Left renal cortex interstitium (tissue), 4 donors: ENCODE measurements at places on chromosomes 16 and 17.

DNA sequence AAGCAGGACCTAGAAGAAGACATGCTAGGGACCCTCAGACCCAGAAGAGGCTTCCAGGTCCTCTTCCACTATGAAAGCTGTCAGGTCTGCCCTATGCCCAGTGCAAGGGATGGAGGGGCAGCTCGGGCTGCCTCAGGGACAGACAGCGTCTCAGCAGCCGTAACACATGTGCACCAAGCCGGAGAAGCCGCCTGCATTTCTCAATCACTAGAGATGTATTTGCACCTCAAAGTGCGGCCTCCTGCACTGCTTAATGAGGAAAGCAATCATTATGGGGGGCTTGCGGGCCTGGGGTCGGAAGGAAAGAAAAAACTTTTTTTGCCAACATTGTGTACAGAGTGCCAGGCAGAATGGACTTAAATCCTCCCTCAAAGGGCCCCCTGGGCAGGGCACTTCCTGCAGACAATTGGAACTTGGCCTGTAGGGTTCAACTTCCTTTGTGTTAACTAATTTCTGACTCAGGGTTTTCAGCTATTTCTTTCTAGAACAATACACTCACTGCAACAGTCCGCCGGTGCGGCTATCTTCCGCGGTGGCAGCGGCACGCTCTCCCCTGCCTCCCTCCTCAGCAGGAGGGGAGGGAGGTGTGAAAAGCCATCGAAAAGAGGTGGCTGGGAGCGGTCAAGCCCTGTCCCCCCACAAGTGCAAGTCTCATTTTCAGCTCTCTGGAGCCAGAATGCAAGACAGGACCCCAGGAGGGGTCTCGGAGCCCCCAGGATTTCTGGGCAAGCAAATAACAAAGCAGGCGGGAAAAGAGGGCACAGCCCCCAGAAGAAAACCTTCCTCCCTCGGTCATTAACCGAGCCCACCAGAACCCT, 101.2 kb downstream of the ZNF423 start:
- DNase-seq, result no peak

DNA sequence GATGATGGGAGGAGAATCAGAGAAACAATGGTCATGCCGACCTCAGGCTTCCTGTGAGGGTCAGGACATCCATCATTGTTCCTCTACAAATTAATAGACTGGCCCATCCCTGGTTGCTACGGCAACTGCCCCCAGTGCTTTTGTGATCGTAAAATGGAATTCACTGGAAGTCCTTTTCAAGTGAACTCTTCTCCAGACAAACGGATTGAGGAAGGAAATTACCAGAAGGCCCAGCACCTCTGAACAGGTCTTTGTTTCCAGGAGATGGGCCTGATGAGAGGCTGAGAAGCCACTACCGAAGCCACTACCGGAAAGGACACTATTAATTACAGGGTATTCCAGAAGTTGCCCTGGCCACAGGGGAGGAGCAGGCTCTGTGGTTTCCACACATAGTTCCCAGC, 126.0 kb downstream of the MGAT5B start:
- DNase-seq, result no peak

GRCh38 chr17:43211480-43212402, at the start of gene TMEM106A:
Gene TMEM106A, plus strand, starts transcription at chr17:43211875. Its CDS starts 1,167 bp downstream, at chr17:43213042.
- peak; percentile 77 for DNase-seq

DNA sequence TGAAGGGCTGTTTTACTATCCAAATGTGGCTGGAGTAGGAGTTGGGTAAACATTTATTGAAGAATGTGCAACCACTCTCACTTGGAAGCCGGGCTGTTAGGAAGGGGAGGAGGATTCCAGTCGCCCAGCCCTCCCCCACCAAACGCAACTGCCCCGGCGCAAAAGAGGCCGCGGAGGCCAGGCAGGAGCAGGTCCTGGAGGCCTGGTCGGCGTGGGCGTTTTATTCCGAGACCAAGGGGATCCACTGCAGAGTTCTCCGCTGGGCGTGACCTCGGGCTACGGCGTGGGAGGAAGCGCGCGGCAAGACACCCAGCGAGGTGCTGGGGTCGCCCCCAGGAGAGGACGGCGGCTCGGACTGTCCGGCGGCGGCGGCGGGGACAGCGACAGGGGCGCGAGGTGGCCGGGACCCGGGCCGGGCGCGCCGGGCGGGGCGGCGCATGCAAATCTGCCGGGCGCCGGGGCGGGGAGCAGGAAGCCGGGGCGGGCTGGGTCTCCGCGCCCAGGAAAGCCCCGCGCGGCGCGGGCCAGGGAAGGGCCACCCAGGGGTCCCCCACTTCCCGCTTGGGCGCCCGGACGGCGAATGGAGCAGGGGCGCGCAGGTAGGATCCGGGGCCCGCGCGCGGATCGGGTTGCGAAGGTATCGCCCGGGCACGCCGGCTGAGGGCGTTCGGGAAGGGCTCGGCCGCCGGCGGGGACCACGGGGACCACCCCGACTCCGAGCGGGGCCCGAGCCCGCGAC, at the start of gene IL4R:
IL4R (plus strand) TSS at position 553 of the 739 bp plus-strand sequence. CDS start 26,230 bp downstream, outside the sequence.
- no peak for DNase-seq

- no peak for DNase-seq
Measured at GRCh38 chr17:50642722-50643656, 8.3 kb downstream of the ABCC3 start.

DNA sequence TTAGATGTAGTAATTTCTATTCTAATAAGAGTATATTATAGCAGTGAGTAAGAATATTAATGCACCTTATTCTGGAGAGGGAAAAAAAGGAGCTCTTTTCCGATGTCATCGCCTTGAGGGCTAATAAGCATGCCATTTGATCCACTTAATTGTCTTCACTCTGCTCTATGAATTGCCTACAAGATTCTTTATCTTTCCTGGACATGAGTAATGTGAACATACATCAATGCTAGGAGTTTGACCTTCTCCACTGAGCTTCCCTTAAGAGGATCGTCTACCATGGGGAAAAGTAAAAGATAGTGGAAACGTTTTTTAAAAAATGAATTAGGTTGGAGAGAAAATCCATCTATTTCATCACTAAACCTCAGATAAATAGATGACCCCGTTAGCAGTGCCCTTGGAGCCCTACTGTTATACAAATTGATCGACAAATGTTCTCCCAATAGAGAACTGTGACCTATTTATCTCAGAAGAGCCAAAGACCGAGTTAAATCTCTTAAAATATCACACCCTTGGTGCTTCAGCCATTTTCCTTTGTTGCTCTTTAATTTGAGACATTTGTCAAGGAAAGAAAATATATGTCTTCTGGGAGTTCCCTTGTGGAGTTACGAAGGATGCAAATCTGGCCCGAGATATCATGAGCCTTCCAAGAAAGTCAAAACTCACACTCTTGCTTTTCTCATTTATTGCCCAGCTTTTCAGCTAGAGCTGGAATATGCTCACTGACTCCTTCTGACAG, 898.5 kb downstream of the KCNJ2 start:
- DNase-seq, result no peak

- DNase-seq, result no peak
Measured at GRCh38 chr17:31453896-31454295, 62.4 kb downstream of the RAB11FIP4 start.

- DNase-seq, result no peak
Measured at GRCh38 chr17:43572368-43572980, 26.3 kb upstream of the ETV4 start.

GRCh38 chr16:367333-367903, 2.9 kb downstream of the MRPL28 start:
- no peak for DNase-seq

DNA sequence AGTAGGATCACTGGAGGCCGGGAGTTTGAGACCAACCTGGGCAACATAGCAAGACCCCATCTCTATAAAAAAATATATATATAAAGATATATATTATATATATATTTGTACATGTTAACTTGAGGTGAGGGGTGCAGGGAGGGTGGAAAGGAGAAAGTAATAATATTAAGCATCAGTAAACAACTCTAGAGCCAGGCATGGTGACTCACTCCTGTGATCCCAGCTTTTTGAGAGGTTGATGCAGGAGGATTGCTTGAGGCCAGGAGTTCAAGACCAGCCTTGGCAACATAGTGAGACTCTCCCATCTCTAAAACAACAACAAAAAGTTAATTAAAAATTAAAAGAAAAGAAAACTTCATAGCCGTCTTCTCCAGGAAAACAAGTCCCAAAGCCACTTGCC, 61.7 kb upstream of the SMURF2 start:
- no peak for DNase-seq

GRCh38 chr16:25868706-25869370, 177.1 kb downstream of the HS3ST4 start:
- peak; percentile 9 for DNase-seq

GRCh38 chr17:21817791-21818364, 125.6 kb downstream of the KCNJ18 start:
- no peak for DNase-seq

- no peak for DNase-seq
Measured at GRCh38 chr17:67386965-67387551, 10.0 kb downstream of the PITPNC1 start.

DNA sequence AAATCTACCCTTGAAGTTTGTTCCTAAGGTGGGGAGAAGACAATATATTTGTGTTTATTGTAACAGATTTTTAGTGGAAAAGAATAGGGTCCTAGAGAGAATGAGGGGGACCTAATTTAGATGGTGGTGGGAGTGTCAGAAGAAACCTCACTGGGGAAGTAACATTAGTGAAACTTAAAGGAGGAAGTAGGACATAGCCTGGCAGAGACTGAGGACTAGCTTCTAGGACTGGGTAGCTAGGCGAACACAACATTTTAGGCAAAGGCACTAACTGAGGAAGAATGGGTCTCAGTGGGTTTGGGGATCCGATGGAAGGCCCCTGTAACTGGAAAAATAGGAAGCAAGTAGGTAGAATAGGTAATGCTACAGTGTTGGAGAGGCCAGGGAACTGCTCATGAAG, 4.2 kb upstream of the ARL2BP start:
- DNase-seq, result no peak

DNA sequence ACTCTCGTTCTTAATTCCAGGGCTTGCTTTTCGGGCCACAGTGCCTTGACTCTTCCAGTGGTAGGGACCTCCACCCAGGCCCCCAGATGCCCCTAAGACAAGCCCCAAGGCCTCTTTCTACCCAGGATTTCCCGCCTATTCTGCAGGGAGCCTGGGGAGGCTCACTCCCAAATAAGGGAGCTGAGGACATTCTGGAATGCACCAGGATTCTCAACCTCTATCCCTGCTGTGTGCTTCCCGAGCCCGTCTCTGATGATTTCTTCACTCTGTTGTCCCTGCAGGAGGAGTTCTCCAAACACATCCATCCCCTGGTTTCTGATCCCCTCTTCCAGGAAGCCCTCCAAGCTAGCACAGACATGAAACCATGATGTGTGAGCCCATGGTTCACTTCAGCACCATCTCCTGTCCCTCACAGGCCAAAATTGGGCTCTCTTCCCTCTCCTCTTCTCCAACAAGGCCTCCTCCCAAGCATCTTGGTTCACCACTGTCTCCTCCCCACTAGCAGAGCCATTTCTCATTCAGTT, 255.9 kb downstream of the KATNIP start:
- DNase-seq, result no peak

DNA sequence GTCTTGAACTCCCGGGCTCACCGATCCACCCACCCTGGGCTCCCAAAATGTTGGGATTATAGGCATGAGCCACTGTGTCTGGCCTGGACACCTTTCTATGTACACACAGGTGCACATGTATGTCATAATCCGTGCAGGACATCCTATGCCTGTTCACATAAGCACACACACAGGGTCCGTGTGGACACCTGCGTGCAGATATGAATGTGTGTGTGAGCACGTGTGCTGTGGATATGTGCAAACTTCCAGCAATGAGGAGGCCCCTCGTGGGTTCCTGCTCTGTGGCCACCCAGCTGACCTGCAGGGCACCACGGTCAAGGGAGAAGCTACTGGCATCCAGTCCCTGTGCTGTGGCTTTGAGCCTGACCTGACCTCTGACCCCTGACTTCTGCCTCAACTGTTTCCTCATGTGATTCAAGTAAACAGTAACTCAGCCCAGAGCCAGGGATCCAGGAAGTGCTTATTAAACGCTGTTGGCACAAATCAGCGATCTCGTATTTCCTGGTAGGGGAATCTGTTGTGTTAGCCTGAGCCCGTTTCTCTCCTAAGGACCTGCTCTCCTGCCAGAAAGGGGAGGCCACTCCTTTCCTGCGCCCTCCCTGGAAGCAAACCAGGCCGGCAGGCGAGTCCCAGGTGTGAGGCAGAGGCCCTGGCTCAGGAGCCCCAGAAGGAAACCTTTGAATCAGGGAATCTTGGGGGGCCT, 6.5 kb downstream of the CPNE7 start:
- no peak for DNase-seq

DNA sequence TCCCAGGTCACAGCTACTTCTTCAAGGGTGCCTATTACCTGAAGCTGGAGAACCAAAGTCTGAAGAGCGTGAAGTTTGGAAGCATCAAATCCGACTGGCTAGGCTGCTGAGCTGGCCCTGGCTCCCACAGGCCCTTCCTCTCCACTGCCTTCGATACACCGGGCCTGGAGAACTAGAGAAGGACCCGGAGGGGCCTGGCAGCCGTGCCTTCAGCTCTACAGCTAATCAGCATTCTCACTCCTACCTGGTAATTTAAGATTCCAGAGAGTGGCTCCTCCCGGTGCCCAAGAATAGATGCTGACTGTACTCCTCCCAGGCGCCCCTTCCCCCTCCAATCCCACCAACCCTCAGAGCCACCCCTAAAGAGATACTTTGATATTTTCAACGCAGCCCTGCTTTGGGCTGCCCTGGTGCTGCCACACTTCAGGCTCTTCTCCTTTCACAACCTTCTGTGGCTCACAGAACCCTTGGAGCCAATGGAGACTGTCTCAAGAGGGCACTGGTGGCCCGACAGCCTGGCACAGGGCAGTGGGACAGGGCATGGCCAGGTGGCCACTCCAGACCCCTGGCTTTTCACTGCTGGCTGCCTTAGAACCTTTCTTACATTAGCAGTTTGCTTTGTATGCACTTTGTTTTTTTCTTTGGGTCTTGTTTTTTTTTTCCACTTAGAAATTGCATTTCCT, 3.4 kb upstream of the LPCAT2 start:
- no peak for DNase-seq

DNA sequence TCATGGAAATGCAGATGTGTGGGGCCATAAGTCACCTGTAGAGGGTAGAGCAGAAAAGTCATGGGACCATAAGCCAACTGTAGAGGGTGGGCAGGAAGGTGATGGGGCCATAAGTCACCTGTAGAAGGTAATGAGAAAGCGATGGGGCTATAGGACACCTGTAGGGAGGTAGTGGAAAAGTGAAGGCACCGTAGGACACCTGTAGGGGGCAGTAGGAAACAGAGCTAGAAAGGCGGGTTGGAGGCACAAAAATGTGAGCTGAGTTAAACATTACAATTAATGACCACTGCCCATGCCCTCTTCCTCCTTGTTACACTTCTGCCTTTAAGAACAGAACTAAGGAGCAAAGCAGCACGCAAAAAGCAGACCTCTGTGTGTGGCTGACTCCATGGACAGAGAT, 150.1 kb downstream of the SHISA6 start:
- DNase-seq, result no peak

DNA sequence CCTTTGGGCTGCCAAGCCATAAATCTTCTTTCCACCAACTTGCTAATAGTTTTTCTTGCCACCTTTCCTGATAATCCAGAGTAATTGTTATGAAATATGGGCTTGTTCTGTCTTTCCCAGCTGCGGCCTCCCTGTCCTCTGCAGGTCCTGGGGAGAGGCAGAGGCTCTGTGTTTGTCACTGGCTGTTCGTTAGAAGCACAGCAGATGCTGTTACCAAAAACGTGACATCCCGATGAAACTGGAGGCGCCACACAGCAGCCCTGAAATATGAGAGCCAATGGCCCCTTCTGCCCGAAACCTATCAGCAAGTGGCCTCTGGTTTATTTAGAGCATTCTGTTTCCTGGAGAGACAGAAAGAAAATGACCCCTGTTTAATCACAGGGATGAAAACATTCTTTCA, 115.1 kb upstream of the ANKFN1 start:
- no peak for DNase-seq
